NCI-H1694 (cell line): ENCODE measurements at places on chromosomes 7 and 10.

GRCh38 chr10:93124580-93125318 is 51.1 kb downstream of the CYP26A1 start:
- DNase-seq: no peak

DNA sequence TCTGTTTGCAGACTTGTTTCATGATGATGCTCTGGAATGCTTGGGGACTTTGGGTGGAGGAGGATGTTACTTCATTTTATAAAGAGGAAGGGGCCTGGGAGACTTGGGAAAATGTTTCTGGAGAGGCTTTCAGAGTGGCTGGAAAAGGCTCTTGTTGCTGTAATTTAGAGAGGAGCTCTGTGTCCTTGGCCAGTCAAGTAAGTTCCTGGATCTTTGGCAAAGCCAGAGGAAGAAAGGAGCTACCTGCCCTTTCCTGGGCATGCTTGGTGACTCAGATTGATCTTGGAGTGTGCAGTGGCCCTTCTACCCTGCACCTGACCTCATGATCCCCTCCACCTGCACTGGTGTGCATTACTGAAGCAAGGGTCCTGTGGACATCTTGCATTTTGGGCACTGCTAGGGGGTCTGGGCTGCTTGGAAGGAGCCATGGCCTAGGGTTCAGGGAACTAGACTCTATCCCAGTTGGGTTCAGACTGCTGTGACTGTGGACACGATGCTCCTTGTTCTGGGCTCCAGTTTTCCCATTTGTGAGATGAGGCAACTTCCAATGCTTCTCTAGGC is 56.1 kb downstream of the ADCYAP1R1 start:
- no peak for DNase-seq

DNA sequence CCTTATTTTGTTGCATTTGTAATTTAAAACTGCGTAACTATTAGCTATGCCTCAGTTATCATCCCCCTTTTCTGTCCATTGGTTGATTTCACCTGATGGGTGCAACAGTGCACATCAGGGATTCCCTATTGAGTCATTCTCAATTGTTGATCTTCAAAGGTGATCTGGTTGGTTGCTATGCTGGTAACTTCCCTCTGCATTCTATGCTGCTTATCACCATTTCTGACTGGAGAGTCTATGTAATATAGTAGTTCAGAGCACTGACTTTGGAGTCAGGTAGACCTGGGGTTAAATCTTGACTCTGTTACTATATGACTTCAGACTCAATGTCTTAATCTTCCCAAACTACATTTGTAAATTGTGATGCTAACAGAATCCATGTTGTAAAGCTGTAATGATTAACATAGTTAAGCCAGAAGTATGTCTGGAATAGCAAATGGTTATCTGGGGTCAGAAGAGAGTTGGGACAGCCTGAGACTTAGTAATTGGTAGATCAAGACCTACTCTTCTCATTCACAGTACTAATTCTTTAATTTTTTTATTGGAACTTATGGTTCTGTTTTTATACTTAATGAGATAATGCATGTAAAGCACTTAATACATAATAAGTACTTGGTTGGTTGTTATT is 38.1 kb downstream of the EXOC6 start:
- no peak for DNase-seq

- DNase-seq: no peak
Measured at GRCh38 chr7:101804967-101805366, 12.5 kb upstream of the CUX1 start.

DNA sequence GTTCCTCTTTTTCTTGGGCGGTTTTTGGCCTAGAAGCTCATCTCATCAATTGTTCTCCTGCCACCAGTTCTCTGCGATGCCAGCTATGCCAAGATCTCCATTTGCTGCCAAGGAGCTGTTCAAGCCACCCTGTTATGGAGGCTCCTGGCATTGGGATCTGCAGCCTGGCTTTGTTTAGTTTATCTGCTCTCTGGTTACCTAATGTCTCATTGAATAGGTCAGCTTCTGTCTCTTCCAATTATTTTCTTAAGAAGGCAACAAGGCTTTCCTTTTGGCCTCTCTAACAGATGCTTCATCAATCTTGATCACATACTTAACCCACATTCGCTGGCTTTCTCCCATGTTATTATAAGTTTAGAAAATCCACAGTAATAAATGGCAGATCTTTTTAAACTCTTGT is 20.6 kb upstream of the SDK1 start:
- no peak for DNase-seq

DNA sequence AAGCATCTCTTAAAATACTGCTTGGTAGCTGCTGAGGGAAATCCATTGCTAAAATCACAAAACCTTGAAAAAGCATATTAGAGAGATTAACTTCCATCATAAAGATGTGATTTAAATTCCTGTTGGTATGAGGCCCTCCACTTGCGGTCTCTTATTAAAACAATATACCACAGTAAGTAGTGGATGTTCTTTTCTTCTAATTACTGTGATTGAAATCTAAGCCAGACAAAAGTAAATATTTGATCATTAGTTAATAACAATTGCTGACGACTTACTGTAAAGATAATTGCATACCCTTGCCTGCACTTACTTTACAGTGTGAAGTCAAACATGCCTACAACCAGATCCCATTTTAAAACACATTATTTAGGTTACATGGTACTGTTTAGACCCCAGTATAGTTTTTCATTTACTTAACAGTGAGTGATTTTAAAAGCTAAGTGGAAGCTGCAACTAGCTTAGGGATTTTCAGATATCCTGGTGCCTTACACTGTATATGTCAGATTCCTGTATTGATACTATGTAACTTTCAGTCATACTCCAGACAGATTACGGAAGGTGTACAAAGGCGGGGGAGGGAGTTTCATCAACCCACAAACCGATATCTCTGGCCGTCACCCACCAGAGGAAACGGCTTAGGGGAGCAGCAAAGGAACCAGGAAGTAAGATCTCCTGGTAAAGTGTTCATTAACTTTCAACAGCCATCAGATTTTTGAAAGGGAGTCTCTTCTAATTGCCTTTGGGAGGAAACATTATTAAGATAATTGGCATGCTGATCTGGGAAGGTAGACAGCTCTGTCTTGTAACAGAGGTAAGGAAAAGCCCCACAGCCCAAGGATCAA is 986 bp downstream of the NRP1 start:
- no peak for DNase-seq

- DNase-seq: peak; percentile 56
Measured at GRCh38 chr7:93055543-93056107, 62.2 kb downstream of the SAMD9 start.

GRCh38 chr10:108167766-108168165 is 1003.3 kb upstream of the SORCS1 start:
- no peak for DNase-seq
